Non-pigmented ciliary epithelial cell (primary cell): ENCODE measurements at places on chromosomes 11 and 22.

GRCh38 chr11:8373519-8374432 is 110.1 kb upstream of the LMO1 start:
- no peak for DNase-seq

DNA sequence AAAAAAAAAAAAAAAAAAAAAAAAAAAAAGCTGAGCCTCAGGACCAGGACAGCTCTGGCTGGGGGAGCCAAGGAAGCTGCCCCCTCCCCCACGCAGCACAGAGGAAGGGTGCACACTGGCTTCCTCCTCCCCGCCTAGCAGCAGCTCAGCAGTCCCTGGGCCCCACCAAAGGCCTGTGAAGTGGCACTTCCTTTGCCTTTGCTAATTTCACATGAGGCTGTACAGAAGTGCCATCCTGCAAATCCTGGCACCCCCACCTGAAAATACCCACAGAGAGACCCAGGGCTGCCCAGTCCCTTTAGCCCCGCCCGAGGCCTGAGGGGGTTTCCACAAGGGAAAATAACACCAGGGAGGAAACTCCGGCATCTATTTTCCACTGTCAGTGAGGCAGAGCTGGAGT is 3.9 kb downstream of the RHOG start:
- no peak for DNase-seq

- DNase-seq, result no peak
Observed at GRCh38 chr22:37910890-37911672, 5.0 kb downstream of the MICALL1 start.

DNA sequence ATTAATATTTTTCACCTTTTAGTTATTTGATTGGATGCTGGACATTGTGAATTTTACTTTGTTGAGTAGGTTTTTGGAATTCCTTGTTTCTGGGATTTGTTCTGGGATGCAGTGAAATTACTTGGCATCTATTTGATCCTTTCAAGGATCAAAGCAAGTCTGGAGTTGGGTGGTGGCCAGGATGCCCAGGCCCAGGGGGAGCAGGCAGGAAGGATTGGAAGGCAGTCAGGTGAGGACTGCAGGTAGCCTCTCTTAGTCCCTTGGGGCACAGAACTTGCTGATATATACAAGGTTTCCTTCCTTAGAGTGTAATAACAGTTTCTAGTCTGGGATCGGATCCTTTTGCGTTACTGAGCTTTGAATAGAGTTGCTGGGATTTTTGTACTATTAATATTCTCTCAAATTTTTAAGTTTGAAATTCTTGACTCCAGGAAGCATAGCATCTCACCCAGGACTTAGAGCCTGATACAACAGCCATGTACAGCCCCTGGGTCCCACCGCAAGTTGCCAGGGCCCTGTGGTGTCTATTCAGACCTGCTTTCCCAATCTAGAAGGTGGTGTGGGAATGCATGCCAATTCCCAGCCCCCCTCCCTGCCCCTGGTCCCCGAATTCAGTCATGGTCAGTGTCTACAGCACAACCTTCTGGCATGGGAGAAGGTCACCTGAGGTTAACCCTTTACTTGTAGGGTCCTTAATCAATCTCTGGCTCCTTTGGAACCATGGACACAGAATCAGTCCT is 6.1 kb downstream of the ZNF74 start:
- no peak for DNase-seq

DNA sequence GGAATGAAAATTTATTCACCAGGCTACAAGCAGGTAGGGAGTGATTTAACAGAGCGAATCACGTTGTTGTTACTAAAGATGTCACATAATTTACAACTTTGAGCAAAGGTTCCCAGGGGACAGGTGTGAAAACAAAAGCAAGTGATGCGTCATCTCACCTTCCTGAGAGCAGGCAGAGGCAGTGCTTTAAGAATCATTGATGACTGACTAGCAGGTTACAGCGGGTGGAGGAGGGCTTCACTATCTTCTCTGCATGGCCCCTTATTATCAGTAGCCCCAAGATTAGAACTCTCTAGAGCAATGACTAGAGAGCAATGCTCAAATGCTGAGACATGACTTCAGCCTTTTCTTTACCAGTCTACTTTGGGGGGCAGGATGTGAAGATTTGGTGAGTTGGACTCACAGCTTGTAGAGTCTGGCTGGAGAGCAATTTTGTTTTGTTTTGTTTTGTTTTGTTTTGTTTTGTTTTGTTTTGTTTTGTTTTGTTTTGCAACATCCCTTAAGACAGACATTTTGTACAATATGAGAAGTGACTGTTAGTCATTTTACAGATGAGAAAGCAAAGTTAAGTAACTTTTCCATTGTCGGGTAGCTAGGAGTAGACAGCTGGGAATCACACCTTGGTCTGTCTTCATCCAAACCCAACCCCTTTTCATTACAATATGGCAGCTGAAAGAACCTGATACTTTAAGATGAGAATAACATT is 84.8 kb downstream of the SLC1A2 start:
- DNase-seq, result no peak

DNA sequence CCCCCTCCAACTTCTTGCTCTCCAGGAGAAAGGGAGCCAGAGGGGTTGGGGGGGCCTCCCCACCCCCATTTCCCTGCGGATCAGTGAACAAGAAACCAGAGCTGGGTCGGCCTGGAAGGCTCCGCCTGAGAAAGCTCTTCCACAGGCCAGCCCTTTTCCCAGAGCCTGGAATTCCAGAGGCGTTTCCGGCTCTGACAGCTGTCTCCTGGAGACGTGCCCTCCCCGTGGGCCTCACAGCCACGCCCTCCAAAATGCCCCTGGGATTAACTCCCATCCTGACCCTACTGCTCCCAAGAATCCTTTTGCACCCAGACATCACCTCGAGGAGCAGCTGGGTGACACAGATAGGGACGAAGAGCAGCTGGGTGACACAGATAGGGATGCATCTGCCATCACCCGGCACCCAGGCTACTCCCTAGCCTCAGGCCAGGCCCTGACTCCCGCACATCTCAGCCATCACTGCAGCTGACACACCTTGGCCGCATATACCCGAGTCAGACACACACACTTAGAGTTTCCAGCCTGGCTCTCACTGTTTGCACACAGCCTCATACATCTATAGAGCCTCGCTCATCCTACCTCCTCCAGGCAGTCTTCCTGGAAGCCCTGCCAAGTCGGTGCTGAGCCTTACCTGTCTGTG is 7.6 kb upstream of the CDC42EP1 start:
- DNase-seq, result no peak

DNA sequence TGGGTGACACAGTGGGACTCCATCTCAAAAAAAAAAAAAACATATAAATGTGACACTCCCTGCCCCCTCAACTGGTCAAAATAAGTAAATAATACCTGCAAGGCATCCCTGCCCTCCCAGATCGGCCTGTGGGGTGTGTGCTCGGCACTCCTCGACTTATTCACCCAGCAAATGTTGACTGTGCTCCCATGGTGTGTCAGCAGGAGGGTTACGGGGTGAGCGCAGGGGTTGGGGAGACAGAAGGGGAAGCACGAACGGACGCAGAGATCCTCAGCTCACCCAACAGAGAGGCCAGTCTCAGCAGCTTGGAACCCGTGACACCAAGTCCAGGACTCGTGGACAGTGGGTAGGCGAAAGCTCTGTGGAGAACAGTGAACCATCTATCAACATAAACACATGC is 1.6 kb upstream of the ADM2 start:
- no peak for DNase-seq

DNA sequence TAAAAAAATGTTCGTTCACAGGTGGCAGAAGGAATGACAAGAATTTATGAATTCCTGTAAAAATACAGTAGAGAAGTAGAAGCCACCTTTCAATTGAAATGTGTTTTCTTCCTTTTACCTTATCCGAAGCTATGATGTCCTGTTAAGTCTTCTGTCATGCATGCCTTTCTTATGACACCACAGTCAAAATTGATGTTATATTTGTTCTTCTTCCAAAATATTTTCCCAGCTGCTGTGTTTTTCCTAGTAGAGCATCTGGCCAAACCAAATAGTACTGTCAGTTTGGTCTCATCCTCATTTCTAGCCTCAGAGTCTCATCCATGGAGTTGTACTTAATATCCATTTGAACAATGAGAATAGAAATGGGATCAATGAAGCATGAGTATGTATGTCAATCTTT is 206.1 kb downstream of the PGR start:
- DNase-seq, result no peak

GRCh38 chr22:22748297-22748743 is 103.9 kb downstream of the GGTLC2 start:
- no peak for DNase-seq

GRCh38 chr11:65471447-65471891 is 27.4 kb upstream of the MALAT1 start:
- DNase-seq, result no peak

- no peak for DNase-seq
Observed at GRCh38 chr11:120248551-120249278, 8.8 kb downstream of the POU2F3 start.

GRCh38 chr11:79503028-79503427 is 62.2 kb upstream of the TENM4 start:
- DNase-seq, result no peak

DNA sequence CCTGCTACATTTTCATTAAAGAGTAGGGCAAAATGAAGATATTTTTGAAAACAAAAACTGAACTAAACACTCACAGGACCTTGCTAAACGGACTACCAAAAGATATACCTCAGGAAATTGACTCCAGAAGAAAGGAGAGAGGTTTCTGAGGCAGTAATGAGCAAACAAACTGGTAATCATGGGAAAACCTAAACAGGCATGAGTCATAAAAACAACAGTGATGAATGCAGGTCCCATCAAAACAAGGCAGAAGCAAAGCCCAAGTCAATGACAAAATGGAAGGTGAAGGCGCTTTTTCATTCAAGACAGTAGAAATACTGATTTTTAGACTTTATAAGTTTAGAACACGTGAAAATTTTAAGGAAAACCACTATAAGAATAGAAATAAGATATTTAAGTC is 104.5 kb downstream of the EFCAB6 start:
- DNase-seq, result no peak

- peak; percentile 49 for DNase-seq
Observed at GRCh38 chr22:35742342-35743100, 24.8 kb downstream of the APOL5 start.

- DNase-seq, result no peak
Observed at GRCh38 chr11:3148255-3148989, 16.7 kb downstream of the OSBPL5 start.
